Left kidney (tissue), 8 donors: ENCODE measurements at places on chromosomes 6 and 20. TPM values are rescaled to one million over a fixed set of nuclear protein-coding genes. Genes with fewer than 3 reads are reported as not detected.

GRCh38 chr6:11309947-11310665 lies 77.6 kb upstream of the NEDD9 start:
- DNase-seq = no peak

Gene HLA-B
- 99.6 TPM for polyA plus RNA-seq

Gene RTF2
- polyA plus RNA-seq = 128 TPM

- no peak for DNase-seq
These were observed 145.1 kb upstream of the NRSN1 start for GRCh38 chr6:23980965-23981364.

DNA sequence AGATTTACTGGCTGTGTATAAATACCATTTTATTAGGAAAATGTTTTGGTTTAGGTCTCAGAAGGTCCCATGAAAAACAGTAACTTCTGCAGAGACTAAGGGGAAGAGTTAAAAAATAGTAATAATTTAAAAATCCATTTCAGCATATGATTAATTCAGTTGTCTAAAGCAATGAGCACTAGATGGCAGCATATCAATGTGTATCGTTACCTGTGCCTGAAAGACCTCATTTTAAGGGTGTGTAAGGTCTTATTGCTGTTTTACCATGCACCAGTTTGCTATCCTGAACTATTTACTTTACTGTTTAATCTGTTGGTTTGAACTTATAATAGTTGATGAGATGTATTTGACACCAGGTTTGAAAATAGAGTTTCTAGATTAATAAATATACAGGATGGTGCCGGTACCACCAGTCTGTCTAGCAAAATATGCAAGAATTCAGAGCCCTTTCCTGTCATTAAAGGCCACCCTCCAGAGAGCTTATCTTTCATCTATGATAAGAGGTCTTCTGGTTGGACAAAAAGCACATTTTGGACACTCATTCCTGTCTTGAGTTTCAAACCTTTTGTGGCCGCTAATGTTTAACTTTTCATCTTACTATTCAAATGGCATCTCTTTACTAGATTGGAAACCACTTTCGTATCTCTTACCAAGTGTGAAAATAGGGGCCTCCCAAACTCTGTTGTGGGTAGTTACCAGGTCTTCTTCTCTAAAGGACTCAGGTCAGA lies 8.9 kb upstream of the AHI1 start:
- peak; percentile 35 for DNase-seq

Gene RAD21L1
- polyA plus RNA-seq = not detected

Gene KHDC1L
- polyA plus RNA-seq = 0.62 TPM

DNA sequence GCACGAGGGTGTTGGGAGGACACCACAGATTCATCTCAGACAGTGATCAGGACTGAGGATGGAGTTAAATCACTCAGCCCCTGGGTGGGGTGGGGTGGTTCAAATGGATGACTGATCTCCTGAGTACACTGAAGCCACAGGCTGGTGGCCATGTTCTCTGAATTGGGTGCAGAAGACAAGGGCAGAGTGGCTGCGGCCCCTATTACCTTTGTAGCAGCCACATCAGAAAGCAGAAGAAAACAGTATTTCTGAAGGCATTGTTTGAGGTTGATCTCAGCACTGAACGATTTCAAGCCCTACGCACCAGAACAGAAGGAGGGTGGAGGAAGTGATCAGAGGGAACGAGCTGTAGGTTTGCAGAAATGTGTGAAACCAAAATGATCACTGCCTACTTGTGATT lies 71.6 kb downstream of the SH3BGRL2 start:
- DNase-seq = no peak

GRCh38 chr20:6886065-6886729 lies 118.7 kb downstream of the BMP2 start:
- DNase-seq = no peak
